Immature natural killer cell (primary cell): ENCODE measurements at places on chromosomes 5 and 9.

DNA sequence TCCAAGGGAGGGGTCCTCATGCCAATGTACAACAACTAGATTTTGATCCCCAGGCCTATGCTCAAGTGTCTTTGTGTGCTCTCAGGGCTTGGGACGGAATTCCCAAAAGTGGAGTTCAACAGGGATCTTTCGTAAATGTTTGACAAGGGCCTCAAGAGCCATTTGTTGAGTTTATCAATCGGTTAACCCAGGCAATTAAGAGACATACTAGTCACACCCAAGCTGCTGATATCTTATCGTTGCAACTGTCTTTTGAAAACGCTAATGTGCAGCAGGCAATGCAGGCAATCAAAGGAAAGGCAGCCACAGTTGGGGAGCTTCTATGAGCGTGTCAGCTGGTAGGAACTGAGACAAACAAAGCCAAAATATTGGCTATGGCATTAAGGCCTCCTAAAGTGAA, 161.2 kb downstream of the CPLANE1 start:
- no peak for DNase-seq

DNA sequence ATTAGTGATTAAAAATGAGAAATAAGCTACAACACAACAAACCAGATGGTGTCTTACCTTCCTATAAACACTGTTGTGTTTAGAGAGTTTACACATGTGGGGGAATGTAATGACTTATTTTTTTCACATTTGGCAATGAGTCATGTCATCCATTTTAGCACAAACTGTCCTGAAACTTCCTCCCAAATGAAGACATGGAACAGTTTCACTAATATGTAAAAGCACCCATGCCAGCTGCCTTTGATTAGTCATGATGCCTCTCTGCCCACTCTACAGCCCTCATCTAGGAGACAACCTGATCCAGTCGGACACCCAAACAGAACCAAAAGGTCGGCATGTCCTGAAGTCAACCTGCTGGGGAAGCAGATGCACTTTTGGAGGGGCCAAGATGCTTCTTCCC, 98.2 kb downstream of the SEMA5A start:
- DNase-seq: no peak

DNA sequence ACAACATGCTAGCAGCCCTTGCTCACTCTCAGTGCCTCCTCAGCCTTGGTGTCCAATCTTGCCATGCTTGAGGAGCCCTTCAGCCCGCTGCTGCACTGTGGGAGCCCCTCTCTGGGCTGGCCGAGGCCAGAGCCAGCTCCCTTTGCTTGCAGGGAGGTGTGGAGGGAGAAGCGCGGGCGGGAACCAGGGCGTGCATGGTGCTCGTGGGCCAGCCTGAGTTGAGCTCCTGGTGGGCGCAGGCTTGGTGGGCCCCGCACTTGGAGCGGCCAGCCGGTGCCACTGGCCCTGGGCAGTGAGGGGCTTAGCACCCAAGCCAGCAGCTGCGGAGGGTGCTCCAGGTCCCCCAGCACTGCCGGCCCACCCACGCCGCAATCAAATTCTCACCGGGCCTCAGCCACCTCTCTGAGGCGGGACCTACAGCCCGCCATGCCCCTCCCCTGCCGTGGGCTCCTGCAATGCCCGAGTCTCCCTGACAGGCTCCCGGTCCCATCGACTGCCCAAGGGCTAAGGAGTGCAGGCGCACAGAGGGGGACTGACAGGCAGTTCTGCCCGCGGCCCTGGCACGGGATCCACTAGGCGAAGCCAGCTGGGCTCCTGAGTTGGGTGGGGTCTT, 333.5 kb downstream of the KCNN2 start:
- no peak for DNase-seq

GRCh38 chr9:78288214-78288892, 8.6 kb upstream of the PSAT1 start:
- no peak for DNase-seq

DNA sequence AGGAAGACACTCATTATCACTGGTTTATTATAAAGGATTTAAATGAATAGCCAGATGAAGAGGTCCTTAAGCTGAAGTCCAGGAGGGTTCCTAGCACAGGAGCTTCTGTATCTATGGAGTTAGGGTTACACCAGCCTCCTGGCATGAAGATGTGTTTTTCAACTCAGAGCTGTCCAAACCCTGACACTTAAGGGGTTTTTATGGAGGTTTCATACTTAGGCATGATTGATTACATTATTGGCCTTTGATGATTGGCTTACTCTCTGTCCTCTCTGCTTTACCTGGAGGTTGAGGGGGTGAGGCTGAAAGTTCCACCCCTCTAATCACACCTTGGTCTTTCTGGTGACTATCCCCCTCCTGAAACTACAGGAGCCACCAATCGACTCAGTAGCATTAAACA, 84.9 kb upstream of the ZNF169 start:
- DNase-seq: no peak

GRCh38 chr5:9409413-9409960, 136.4 kb downstream of the SEMA5A start:
- no peak for DNase-seq

- no peak for DNase-seq
Measured at GRCh38 chr9:129550199-129550839, 70.6 kb downstream of the C9orf50 start.

DNA sequence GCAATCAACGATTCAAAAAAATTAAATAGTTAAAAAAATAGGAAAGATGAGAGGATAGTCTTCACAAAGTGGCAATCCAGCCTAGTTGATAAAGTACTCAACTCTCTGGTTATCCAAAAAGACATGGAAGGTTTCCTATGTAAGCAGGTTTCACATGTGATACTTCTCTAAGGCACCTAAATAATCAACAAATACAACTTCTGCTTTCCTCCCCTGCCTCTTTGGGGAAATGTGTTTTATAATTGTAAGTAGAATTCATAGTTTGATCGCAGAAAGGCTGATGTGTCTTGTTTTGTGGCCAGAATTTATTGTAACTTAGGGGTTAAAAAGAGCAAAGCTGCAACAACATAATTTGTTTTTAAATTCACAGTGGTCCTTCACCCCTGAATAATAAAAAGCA, 855.5 kb upstream of the DMAC1 start:
- DNase-seq: no peak

DNA sequence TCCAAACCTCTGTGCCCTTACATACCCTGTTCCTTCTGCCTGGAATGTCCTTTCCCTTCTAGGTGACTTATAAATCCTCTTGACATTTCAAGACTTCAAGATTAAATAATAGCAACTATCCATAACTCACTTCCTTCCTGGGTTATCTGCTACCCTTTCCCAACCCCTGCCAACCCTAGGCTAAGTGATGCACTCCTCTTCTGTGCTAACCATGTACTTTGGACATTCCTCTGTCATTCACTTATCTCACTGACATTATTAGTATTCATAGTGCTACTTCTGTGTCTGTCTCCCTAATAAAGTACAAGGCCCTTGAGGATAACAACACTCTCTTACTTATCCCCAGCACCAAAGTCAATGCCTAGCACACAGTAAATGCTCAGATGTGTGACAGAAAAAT, 307.1 kb downstream of the ENC1 start:
- no peak for DNase-seq

DNA sequence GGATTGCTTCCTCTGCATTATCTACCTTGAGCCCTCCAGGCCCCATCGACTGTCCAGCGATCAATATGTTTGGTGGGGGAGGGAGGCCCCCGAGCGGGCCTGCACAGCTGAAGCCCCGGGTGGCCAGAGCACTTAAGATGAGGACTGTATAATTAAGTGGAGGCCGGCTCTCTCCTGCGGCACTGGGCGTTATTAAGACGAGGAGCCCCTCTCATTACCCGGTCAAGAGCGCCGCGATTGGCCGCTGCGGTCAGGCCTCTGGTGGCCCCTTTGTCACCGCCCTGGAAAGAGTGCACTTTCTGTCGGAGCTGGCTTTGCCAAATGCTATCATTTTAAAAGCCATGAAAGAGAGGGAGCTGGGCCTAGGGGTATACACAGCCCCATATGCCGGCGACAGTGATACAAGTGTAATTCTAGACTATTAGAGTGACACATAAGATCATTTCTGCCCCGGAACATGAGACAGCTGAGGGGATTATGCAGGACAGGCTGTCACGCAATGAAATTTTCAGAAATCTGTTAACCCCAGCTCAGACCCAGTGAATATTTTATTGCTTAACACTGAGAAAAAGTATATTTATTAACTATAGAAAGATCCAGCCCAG, 106.3 kb upstream of the IRX1 start:
- DNase-seq: no peak

DNA sequence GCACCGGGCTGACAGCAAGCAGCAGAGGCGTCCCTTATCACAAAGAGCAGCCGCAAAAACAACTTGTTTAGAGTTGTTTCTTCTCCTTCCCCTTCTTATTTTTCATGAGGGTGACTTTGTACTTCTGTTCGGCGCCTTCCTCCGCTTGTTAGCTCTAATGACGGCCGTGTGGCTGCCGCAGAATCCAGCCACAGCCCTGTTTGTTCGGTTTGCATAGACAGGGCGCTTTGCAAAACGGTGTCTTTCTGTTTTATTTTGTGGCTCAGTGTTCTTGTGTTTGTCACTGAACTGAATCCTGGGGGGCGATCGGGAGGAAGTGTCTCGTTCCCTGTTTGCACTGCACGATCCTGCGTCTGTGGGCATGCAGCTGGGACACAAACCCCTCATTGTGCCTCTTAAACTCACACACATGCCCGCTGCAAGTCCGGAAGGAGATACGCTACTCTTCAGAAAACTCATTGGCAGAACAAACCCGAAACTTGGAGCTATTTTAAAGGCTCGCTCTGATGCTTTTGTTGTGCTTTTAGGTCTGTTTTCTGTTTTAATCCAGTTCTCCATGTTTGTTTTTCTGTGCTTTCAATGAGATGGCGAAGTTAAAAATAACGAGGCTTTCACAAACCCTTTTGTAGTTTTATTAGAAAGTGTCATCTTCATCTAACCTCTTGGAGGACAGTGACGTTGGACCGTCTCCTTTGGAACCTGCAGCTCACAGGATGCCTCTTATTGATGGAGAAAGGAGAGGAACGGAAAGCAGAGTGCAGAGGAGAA, 213.9 kb downstream of the IRX2 start:
- no peak for DNase-seq

DNA sequence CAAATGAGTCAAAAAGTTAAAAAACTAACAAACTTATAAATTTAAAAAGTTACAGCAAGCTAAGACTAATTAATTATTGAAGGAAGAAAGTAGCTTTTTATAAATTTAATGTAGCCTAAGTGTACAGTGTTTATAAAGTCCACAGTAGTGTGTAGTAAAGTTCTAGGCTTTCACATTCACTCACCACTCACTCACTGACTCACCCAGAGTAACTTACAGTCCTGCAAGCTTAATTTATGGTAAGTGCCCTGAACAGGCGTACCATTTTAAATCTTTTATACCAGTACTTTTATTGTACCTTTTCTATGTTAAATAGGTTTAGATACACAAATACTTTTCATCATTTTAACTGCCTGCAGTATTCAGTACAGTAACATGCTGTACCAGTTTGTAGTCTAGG, 80.0 kb upstream of the C9orf72 start:
- no peak for DNase-seq

- DNase-seq: no peak
Measured at GRCh38 chr9:13332571-13332970, 53.1 kb upstream of the MPDZ start.

- DNase-seq: no peak
Measured at GRCh38 chr5:54148858-54149257, 161.5 kb downstream of the ARL15 start.

- DNase-seq: no peak
Measured at GRCh38 chr9:105360344-105360743, 87.5 kb upstream of the FSD1L start.

- no peak for DNase-seq
Measured at GRCh38 chr5:124021066-124021641, 509.2 kb downstream of the CSNK1G3 start.

GRCh38 chr5:133612249-133612860, at the start of gene FSTL4:
TSS of gene FSTL4 (minus strand) at chr5:133612541.
- DNase-seq: no peak

- DNase-seq: no peak
Measured at GRCh38 chr5:79806741-79807140, 117.1 kb downstream of the CMYA5 start.

DNA sequence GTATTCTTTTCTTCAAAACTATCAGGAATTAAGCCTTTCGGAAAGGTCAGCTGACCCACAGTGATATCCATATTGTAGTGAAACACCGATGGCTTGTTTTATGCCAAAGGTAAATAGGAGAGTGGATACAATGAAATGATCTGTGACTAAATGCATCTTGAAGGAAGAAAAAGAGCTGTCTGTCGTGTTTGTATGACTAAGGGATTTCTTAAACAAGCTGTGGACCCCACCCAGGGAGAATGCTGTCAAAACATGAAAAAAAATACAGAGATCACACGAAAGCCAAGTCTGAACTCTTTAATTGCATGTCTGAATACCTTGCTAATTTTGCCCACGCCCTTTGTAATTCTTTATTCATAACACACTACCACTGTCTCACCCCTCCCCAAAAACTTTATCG, 286.4 kb upstream of the WWC1 start:
- DNase-seq: no peak

DNA sequence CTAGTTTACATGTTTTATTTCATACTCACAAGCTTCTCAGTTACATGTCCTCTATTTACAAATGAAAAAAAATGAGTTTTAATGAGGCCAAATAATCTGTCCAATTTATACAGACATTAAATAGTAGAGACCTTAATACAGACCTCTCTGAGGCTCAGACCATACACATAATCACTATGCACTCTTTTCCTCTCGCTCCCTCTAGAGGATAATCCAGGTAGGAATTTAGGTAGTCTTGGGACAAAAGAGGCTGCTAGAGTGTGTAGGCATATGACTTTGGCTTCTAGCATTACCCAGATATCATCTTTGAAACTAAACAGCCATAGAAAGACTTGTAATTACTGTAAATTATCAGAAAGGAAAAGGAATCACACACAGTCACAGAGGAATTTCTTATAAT, 444.7 kb downstream of the HINT1 start:
- DNase-seq: no peak

DNA sequence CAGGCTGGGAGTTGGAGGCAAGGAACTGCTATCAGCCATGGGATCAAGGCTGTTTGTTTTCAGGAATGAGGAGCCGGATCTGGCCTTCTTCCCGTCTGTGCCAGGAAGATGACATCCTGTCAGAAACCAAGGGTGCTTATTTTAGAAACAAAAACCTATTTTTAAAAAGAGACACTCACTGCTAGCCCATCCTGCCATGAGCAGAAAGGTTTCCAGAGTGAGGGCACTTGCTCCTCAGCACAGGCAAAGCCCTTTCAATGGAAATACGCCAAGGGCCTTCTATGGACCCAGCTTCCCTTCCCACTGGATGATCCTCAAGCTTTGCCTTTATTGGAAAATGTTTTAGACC, 132.6 kb upstream of the FSTL4 start:
- DNase-seq: no peak

DNA sequence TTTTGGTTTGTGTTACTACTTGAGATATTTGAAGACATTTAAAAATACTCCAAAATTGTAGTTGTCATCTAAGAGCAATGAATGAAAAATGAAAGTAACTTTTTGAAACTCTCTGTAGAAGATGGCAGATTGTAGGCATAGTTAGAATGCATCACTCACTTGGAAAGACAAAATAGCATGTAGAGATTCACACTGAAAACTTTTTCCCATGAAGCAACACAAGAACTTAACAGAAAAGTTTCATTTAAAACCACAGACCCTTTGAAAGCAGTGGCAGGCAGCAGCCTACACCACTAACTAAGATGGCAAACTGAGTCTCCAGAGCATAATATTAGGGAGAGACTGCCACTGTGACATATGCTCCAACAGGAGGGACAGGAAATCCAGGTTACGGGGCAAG, 18.9 kb upstream of the FAM174A start:
- DNase-seq: no peak

GRCh38 chr5:66561256-66561990, 34.8 kb upstream of the MAST4 start:
- DNase-seq: no peak

GRCh38 chr5:180141068-180141660, 67.8 kb downstream of the RASGEF1C start:
- no peak for DNase-seq
